Activated CD4-positive, alpha-beta memory T cell treated with anti-CD3 and anti-CD28 coated beads, Interleukin-2, amount 10 ng/mL, durations not matched to agents 7 days and 5 days (primary cell): ENCODE measurements at places on chromosomes 2 and 18. TPM values are rescaled to one million over a fixed set of nuclear protein-coding genes. Genes with fewer than 3 reads are reported as not detected.
A peak's percentile ranks its signal among the peaks of the same experiment; 100 is the strongest.

- no peak for DNase-seq
Observed at GRCh38 chr2:42925742-42926433, 133.5 kb upstream of the HAAO start.

GRCh38 chr2:221655300-221655699 is 83.2 kb upstream of the EPHA4 start:
- no peak for DNase-seq

- peak; percentile 26 for DNase-seq
Observed at GRCh38 chr2:190344276-190344827, 963 bp downstream of the INPP1 start.

DNA sequence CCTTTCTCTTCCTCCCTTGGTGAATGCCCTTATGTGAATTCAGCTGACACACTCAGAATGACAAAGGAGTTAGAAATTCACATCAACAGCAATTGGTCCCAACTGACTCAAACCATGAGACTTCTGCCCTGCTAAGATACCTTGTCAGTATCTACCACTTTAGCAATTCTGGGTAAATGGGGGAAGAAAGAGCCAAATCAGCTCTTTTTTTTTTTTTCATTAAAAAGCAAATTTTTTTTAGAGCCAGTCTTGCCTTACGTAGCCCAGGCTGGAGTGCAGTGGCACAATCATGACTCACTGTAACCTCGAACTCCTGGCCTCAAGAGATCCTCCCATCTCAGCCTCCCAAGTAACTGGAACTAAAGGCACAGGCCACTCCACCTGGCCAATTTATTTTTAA is 1.7 kb upstream of the PPP4R1 start:
- DNase-seq = peak; percentile 21

DNA sequence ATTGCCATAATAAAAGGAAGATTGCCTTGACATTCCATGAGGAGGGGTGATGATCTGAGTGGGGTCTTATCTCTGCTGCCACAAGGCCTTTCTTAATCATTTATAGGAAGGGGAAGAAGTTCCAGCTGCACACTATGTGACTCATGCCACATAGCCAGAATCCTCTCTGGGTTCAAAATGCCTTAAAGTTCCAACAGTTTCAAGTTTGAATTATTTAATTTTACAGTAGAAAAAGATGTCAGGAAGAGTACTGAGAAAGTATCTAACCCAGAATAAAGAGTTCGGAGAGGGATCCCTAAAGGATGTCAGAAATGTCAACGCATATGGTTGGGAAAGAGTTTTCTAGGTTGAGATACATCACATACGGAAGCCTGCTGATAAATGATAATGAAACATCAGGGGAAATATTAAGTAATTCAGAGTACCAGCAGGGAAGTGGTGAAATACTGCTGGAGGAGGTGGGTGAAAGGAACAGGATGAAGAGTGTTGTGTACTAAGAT is 999.9 kb downstream of the TSN start:
- DNase-seq = no peak

DNA sequence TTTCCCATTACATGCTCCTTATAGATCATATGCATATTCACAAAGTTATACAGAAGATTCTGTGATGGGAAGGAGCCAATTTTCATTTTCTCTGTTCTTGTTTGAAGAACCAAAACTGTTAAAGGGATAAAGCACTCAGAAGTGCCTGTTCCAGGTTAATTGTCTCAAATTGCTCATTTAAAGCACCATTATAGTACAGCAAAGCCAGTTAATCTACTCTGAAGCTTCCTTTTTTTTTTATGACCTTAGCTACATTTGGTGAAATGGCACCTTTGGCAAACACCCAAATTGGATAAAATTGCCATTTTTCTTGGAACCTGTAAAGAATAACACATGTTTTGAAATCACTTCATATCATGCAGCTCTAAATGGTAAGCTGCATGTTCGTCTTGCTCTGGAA is 1092.3 kb downstream of the BCL11A start:
- DNase-seq = no peak

DNA sequence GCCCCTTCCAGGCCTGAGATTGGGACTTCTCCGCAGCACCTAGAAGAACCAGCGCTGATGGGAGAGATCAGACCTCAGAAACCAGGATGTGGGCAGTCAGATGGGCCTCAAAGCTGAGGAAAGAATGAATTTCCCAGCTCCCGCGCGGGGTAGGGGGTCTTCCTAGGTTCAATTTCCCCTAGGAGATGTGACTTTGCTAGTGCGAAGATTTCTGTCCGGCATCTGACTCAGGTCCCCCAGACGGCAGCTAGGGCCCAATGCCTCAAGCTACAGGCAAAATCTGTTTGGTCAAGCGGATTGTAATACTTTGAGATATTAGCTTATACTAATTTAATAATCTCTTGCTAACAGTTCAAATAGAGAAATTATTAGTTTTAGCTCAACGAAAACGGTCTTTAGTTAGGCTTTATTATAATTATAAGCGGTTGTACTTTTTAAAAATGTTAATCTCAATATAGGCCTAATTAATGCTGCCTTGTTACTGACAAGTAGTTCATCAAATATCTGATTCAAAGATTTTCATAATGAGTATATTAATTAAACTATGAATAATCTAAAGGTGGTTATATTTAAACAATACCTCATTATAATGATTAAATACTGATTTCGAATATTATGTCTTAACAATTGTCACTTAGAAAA is 5.8 kb downstream of the DLX1 start:
- no peak for DNase-seq

GRCh38 chr2:64698668-64699444 is 45.1 kb upstream of the SERTAD2 start:
- no peak for DNase-seq

- DNase-seq = no peak
Observed at GRCh38 chr2:217331523-217332416, 471.9 kb upstream of the TNP1 start.

GRCh38 chr2:37928377-37928776 is 3.3 kb downstream of the RMDN2 start:
- no peak for DNase-seq

GRCh38 chr2:205768815-205769494 is 86.7 kb downstream of the NRP2 start:
- no peak for DNase-seq

DNA sequence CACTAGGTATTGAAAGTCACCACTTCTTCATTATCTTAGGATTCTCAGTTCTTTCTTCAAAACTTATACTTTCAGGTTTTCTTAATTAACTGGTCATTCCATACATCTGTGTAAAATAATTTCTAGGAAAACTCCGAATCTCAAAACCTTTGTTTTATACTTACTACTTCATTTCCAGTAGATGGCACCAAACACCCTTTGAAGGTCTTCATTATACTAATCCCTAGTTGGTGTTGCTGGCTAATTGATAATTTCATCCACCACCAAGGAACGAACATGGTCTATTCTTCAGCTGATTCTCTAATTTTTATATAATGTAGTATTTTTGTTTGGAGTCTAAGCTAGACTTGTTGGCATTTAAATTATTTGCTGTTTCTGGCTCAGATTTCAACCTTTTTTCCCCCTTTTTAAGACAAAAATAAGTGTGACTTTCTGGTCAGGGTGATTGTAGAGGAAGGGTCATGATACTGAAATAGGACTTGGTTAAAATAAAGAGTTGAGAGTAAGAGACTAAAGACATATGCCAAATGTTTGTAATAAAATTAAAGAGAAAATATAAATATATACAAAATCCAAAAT is 2.8 kb upstream of the MXD1 start:
- DNase-seq = no peak

DNA sequence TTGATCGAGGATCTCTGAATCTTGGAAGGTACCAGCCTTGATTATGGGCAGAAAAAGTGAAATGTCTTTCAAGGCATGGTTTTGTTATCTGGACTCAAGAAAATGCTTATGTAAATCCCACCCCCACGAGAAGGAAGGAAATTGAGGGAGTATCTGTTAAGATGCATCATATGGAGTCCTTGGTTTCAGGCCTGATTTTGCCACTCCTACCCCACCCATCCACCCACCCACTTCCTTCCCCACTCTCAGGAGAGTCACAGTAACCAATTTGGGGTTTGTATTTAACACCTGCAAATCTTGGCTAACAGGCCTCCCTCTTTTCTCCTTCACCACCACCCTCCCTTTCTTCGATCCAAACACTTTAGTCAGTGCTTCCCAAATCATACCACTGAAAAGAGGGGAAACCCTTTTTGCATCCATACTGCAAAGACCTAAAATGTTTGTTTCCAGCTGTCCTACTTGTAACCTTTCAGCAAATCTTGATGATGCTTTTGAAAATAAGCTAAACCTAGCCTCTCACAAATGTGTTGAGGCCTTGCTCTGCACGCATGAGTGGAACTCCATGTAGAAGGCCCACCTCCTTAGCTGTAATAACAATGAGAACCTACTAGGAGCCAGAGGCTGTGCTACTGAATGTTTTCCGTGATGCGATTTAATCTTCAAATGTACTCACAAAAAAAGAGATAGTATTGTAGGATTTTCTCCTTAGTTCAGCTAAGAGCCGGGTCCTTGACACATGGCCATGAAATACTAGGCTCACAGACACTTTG is 34.8 kb downstream of the POU3F3 start:
- DNase-seq = no peak

DNA sequence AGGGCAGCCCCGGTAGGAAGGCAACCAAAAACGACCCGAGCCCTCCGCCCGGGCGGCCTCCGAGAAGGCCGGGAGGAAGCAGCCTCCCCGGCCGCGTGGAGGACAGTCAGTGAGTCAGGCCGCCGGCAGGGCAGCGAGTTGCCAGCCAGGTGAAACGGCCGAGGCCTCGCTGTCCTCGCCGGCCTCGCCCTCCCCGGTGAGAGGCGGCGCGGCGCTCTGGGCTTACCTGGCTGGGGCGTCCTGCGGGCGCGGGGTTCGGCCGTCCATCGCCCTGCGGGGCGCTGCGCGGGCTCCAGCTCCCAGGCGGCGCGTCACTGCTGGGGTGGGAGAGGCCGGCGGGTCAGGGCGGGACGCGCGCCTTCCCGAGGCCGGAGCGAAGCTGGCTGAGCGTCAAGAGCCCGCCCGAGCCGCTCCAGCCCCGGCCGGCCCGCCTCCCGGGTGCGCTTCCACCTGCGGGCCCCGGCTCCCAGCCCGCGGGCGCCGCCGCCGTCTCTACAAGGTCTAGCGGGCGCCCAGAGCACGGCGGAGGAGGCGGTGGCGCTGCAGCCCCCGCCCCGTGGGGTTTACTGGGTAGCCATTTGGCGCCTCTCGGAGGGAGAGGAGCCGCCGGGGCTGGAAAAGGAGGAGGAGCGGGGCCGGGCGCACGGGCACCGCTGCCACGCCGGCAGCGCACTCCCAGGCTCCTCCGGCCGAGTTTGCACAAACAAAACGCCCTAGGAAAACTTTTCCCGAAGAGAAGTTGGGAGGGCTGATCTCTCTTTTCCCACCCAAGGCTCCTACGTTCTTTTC is 499 bp downstream of the COBLL1 start:
- peak; percentile 18 for DNase-seq

DNA sequence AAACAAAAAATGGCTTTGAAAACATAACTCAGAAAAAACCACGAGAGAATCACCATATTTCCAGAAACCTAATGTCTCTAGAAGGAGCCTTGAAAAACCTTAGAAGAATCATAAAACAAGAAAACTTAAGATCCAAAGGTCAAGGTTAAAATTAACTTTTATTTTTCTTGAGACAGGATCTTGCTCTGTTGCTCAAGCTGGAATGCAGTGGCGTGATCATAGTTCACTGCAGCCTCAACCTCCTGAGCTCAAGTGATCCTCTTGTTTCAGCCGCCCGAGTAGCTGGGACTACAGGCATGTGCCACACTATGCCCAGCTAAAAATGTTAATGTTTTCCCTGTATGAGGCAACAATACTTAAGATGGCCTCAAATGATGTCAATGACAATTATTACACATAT is 254.2 kb upstream of the SESTD1 start:
- DNase-seq = no peak

- no peak for DNase-seq
Observed at GRCh38 chr2:8441986-8442385, 239.9 kb upstream of the ID2 start.

GRCh38 chr2:120287183-120288015 is 34.7 kb downstream of the RALB start:
- DNase-seq = peak; percentile 54

DNA sequence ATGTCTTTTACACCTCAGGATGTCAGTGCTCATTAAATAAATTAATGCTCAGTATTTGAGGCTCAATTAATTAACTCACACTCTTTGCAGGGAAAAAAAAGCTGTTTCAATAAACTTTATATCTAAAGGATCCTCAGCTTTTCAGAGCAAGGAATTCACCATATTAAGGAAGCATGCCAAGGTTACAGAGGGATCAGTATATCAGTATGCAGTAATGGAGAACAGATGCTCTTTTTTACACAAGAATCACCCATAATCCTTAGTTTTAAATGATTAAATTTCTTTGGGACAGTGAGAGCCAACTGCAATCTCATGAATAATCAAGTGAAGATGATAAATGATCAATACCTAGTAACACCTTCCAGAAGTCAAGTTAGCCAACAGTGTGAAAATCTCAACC is 14.9 kb upstream of the LCT start:
- DNase-seq = no peak

DNA sequence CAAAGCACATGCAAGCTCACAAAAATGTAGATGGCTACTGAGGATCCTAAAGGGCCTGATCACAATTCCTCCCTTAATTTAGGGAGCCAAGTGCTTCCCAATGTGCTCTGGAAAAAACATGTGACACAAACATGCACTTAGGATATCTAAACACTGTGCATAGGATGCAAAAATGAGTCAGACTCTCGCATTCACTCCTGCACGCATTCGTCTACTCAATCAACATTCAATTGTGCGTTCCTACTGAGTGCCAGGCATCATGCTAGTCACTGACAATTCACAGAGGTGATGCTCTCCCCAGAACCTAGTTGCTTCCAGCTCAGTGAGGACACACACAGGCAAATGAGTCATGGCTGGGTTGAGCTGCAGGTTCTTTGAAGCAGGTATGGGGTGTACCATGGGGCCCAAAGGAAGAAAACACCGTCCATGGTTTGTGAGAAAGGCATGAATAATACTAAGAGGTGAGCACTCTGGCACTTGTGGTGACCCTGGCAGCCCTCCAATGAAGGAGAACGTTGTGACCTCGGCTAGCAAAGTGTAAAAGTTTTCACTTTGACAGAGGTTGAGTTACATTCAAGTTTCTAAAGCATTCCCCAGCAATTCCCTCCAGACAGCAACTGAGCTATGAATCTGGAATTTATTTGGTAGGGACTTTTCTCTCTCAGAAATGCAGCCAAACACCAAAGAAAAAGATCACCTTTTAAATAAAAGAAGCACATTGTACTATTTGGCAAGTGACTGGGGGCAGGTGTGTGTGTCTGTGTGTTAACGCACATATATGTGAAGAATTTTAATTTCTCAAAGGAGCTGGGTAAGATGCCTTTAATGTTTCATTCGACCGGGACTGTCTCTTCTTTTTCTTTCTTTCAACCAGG is 173.3 kb downstream of the ALPK2 start:
- DNase-seq = no peak

ABCG8 gene
- not detected for total RNA-seq

MITD1 gene
- total RNA-seq = 63.3 TPM

COPS9 gene
- total RNA-seq = 95.5 TPM

RAPH1 gene
- 1.3 TPM for total RNA-seq

GKN2 gene
- not detected for total RNA-seq

RNU2-63P gene
- total RNA-seq = 14.6 TPM

ELP2 gene
- total RNA-seq = 54.5 TPM

NCKAP5 gene
- not detected for total RNA-seq
